ENCODE measurements at places on chromosomes 12 and 14.

DNA sequence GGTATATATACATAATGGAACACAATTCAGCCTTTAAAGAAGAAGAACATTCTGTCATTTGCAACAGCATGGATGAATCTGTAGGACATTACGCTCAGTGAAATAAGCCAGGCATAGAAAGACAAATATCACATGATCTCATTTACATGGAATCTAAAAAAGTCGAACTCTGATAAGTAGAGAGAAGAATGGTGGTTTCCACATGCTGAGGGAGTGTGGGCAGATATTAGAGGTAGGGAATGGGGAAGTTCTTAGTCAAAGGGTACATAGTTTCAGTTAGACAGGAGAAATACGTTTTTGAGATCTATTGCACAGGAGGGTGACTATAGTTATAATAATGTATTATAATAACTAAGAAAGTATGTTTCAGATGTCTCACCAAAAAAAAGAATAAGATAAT is 71.4 kb downstream of the ADAMTS20 start:
- DNase-seq: no peak

GRCh38 chr14:44507183-44507582 is at the start of gene FSCB:
Gene FSCB, minus strand, starts transcription at chr14:44507283. Its CDS starts 296 bp downstream, at chr14:44506987.
- DNase-seq: no peak

DNA sequence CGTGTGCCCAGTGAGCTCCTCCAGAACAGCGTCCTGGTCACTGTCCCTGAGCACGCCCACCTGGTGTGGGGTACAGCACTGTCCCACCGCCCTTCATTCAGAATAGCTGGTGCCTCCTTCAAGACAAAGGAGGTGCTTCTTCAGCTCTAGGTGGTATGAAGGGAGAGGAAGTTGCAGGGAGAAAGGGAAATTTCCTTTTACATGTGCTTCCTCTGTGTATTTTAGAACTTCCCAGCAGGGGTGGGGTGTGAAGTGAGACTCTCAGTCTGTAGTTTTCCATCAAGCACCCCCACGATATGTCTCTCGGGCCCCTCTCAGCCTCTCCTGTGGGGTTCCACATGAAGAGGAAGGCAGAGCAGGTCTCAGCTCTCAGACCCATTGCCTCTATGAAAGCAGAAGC is 1.2 kb upstream of the SLC6A12 start:
- DNase-seq: no peak

DNA sequence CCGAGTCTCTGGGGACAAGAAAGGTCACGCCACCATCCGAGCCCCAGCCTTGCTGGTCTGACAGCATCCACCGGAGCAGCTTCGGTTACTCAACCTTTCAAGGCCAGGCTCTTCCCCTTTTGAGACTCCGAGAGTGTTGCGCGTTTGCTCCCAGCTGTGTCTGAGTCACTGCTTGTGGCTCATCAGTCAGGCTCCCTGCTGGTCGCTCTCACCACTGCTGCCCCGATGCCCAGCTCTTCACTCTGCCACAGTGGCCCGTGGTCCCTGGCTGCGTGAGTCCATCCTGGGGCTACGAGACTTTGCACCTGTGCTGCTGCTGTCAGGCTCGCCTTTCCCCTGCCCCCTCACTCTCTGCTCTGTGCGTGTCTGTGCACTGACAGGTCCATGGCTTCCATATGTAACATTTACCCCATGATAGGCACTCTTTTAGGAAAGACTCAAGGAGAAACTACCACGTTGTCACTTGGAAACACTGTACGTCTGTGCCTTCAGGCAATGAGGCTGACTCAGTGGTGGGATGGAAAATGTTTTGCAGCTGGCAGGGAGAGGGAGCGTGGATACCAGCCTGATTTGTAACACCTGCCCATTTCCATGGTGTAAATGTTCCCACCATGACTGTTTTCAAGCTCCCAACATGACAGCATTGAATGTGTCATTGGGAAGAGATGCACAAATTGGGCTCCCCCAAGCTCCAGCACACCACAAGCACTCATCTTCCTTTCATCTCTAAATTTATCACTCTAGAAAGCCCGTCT is 350.7 kb downstream of the TMEM132D start:
- no peak for DNase-seq

Measured in suprapubic skin (tissue), 4 donors.